ENCODE measurements at places on chromosomes 2 and 18.

GRCh38 chr2:168889635-168890005 is 610 bp downstream of the SPC25 start:
- DNase-seq, result no peak

DNA sequence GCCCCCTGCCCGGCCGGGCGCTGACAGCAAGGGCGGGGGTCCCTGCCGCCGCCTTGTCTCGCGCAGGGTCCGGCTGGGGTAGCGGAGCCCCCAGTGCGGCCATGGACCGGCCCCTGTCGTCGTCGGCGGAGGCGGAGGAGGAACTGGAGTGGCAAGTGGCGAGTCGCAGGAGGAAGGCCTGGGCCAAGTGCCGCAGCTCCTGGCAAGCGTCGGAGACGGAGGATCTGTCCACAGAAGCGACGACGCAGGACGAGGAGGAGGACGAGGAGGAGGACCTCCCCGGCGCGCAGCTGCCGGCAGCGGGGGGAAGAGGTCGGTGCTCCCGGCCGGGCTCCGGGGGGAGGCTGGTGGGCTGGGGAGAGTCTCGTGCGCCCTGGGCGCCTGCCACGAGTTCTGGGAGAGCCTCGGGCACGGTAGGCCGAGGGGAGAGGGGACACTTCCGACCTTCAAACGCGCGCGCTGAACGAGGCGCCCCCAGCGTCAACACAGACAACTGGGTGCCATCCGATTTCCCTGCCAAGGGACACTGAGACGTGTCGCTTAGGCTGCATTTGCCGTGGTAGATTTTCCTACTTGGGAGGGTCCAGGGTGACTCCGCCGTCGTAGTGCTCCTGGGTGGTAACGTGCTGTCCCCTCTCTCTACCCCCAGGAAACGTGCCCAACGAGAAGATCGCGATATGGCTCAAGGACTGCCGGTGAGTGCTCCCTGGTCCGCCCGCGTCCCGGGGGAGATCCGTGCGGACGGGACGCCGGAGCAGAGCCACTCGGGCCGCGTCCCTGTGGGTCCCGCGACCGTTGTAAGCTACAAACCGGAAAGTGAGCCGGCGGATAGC is 652 bp downstream of the ITPRID2 start:
- peak; percentile 42 for DNase-seq

DNA sequence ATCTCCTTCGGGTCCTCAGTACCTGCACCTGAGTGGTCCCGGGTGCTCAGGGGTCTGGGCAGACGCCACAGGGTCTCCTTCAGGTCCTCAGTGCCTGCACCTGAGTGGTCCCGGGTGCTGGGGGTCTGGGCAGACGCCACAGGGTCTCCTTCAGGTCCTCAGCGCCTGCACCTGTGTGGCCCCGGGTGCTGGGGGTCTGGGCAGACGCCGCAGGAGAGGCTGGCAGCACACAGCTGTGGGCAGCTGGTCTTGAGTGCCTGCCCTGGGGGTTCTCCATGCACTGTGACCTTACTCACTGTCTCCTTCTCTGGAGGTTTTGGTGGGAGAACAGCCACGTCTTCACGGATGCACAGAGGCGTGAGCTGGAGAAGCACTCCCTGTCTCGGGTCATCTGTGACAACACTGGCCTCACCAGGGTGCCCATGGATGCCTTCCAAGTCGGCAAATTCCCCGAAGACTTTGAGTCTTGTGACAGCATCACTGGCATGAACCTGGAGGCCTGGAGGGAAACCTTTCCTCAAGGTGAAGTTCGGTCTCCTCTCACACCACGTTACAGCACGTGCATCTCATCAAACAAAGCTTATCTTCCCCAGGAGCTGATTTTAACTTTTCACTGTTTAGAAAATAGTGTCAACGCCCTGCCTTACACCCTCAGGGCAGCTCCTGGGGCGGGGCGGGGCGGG is 82.6 kb downstream of the TPO start:
- DNase-seq, result no peak

DNA sequence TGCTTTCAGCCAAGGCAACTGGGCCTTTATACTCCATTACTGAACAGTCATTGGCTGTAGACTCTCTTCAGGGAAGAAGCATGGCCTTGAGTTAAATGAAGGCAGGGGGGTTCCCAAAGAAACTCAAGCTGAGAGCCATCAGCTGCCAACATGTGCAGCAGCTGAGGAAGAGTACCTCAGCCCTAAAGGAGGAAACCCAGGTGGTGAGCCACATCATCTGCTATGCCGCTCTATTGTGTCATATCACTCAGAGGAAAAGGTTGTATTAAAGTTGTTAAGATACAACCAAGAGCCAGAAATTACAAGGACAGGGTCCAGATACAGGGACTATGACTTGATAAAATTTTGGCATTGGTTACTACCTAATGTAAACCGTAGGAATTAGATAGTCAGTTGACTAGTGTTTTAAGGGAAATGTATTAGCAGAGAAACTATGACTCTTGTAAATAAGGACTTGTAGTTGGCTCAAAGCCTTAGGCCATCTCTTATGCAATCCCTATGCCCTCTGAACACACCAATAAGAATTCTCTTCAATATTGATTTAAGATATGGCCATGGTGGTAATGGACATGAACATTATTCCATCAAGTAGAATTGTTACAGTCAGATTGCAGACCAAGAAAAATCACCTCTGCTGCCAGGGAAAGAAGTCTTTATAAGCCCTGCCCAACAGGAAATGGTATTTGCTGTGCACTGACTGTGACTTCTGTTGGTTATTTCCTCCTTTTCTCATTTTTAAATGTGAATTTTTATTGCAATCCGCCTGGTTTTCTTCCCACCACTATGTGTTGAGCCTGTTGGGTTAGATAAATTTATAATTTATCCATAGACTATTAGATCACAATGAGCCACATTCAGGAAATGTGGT is 9.2 kb upstream of the LRPPRC start:
- DNase-seq, result no peak

GRCh38 chr2:15939556-15939853 is 845 bp upstream of the MYCN start:
- no peak for DNase-seq

GRCh38 chr2:15568874-15569273 is 7.7 kb upstream of the NBAS start:
- DNase-seq, result no peak

GRCh38 chr2:241943961-241944575 is 74.5 kb downstream of the RTP5 start:
- DNase-seq, result no peak

DNA sequence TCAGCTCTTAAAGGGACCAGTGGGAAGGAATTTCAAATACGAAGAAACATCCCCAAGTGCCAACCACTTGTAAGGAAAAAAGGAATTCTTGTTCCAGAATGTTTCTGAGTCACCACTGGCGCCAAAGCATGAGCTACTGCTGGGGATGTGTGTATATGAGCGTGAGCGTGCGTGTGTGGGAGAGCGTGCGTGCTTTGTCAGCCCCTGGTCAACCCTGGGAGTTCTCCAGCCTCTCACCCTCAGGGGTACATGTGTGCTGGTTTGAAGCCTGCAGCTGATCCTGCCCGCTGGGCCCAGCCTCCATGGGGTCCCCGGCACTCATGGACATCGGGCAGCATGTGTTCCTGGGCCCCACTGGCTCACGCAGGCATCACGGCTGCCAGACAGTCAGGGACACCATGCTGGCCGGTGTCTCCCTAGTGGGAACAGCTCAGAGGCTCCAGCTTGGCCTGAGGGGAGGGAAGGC is 17.1 kb downstream of the HS6ST1 start:
- peak; percentile 97 for DNase-seq

- DNase-seq, result no peak
Observed at GRCh38 chr2:176129813-176130146, 275 bp downstream of the HOXD8 start.

Measured in amniotic epithelial cell (primary cell).